ENCODE measurements at places on chromosomes 5 and 9. TPM values are rescaled to one million over a fixed set of nuclear protein-coding genes. Genes with fewer than 3 reads are reported as not detected.

GRCh38 chr5:169442403-169442874 lies 141.1 kb upstream of the SPDL1 start:
- DNase-seq = no peak

DNA sequence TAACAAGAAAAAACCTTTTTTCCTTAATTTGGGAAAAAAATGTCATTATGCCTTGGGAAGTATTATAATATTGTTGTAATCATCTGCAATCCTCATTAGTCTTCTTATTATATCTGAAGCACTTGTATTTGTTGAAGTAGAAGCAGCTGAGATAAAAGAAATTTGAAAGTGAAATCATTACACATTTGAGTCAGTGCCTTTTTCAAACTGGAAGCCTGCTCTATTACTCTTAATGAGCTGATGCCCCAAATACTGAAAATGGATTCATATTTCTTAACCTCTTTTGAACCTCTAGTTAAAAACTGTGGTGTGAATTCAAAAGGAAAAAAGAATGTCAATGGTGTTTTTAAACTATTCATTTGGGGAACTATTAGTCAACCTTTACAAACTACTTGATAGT lies 1027.7 kb downstream of the NR2F1-AS1 start:
- no peak for DNase-seq

DNA sequence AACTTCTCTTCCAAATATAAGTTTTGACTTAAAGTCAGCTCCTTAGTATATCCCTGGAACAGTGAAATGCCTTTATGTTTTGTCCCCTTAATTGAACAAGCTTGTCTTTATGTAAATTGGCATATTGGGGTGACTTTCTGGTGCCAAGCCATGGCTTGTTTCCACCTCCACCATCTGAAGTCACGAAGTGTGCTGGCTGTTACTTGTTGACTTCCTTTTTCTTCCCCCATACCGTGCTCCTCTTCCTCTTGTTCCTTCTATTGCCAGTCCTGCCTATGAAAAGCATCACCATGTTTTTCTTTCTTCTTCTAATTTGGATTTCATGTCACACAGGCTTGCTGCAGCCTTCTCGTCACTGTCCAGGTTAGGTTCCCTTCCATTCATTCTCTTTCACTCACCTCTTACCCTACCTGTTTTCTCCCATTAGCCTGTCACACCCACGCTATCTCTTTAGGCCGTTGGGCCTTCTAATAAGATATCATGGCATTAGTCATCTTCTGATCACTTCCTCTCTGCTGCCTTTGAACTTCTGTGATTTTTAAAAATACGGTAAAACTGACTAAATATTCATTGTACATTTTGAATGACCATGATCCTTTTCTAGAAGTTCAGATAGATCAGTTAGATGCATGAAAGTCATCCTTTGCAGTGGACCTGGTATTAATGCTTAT lies 48.1 kb downstream of the IQGAP2 start:
- no peak for DNase-seq

DNA sequence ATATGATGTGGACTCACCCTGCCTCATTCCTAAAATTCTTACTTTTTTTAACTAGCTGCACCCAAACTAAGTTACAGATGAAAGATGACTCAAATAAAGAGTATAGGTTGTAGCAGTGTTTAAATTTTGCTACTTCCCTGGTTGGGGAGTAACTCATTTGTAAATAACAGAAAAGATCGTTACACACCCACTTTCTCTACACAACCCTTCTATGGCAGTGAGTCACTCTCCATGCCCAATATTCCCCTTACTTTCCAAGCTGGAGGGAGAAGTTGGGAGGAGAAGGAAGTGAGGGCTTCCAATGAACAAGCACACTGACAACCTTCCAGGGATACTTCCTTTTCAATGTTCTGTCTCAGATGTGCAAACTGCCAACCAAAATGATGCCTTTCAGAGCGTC lies 1.9 kb downstream of the RASEF start:
- peak; percentile 46 for DNase-seq

- DNase-seq = no peak
Measured at GRCh38 chr5:3024126-3024525, 272.6 kb upstream of the IRX2 start.

- DNase-seq = no peak
Measured at GRCh38 chr5:84036842-84037241, 316.2 kb upstream of the HAPLN1 start.

DNA sequence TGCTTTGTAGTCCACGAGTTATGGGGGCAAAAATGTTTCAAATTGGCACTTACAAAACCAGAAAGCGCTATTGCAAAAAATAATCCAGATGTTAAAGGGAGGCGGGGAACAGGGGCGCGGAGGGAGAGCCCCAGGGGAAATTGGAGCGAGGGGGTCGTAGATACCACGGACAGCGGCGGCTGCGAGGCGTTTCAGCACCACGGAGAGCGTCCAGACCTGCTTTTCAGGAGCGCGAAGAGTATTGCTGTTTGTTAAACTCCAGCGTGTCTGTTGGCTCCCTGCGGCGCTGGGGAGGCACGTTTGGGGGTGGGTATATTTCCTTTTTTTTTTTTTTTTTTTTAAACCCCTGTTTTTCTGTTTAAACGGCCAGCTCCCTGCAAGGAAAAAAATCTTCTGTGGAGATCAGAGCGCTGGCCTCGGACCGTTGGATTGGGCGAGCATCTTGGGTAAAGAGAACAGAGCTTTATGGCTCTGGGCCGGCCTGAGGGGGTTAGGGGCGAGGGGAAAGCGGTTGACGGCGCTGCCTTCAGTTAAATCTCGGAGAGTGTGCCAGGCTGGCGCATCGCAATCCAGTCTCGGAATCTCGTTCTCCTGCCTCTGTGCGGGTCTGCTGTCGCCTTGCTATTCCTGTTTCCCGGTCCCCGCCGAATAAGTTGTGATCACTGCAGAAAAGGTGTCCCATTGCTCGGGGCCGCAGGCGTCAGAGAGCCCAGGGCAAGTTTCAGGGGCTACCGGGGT lies at the start of gene GLRA1:
Gene GLRA1, minus strand, starts transcription at position 288 of the 738 bp plus-strand sequence. CDS start 302 bp downstream, outside the sequence.
- peak; percentile 42 for DNase-seq

GRCh38 chr5:107428303-107428813 lies 242.4 kb downstream of the EFNA5 start:
- DNase-seq = no peak

- DNase-seq = no peak
Measured at GRCh38 chr5:60803712-60804111, 40.4 kb downstream of the ELOVL7 start.

DNA sequence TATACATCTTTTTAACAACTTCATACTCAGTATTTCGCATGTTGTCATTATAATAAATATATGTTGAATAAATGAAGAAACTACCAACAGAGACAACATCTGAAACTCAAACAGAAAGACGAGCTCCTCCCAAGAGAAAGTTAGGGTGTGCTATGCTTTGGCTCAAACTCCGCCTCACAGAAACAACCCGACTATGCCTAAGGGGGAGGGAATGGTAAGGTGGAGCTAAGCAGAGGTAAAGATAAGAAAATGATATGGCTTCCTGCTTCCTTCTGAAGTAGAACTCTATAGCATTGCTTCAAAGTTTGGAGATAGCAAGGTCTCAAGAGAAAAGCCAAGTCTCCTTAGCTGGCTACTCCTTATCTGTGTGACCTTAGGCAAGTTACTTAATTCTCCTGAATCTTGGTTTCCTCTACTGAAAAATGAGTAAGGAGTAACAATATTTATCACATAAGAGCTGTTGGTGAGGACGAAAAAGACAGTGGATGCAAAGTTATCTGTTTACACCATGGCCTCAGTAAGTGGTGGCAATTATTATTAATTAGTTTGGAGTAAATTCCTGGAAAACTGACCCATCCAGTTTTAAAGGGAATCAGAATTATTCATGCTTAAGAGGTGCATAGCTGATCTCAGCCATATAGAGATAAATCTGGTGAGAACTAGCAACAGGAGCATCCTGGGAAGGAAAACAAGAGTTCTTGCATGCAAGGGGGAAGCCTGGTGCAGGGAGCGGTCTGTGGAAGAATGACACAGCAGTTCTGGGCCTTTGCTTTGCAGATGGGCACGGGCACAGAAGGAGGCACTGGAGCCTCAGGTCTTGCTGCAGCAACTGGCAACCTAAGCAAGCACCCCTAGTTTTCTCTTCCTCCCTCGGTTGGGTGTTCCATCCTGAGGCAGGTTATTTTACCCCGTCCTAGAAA lies 73.3 kb downstream of the GLIS3 start:
- peak; percentile 50 for DNase-seq

- DNase-seq = no peak
Measured at GRCh38 chr9:118558026-118558425, 811.2 kb downstream of the BRINP1 start.

GRCh38 chr9:137352511-137353222 lies 50.6 kb upstream of the NRARP start:
- no peak for DNase-seq

GRCh38 chr5:175541264-175541663 lies 62.9 kb downstream of the SFXN1 start:
- no peak for DNase-seq

- DNase-seq = no peak
Measured at GRCh38 chr9:33177639-33178038, 10.5 kb upstream of the B4GALT1 start.

- DNase-seq = peak; percentile 9
Measured at GRCh38 chr9:28264368-28264767, 691.1 kb upstream of the C9orf72 start.

GRCh38 chr9:20559231-20559890 lies 62.9 kb downstream of the MLLT3 start:
- DNase-seq = no peak

GRCh38 chr5:88391991-88392390 lies 123.3 kb upstream of the TMEM161B start:
- DNase-seq = no peak

GRCh38 chr5:10724781-10725507 lies 36.1 kb downstream of the DAP start:
- peak; percentile 89 for DNase-seq

DNA sequence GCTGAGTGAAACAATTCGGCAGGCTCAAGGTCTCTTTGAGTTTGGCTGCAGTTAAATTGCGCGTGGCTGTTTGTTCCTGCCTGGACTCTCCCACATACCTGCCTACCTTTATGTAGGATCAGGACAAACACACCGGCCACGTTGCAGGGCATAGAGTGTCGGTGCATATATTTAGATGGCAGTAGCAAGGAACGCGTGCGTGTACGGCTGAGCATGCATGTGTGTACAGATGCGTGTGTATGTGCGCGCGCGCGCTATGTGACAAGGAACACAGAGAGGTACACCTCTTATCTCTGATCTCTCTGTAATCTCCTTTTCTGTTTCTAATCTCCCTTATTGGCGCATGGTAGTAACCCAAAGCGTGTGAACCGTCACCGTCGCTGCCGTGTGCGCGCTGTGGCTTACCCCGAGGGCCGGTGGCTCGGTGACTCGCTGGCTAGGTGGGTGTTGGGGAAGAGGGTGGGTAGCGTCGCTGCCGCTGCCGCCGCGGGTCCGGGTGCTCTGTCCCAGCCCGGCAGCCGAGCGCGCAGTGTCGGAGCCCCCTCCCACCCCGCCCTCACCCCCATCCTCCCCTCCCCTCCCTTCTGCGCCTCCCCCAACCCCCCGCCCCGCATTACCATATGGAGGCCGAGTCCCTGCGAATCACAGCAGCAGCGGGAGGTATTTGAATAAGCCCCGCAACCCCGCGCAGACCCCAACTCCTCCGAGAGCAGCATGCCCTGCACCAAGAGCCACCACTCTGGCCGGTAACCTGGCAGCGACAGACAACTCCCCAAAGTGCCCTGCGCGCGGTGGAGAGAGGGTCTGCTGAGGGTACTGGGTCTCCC lies 204.8 kb downstream of the MEF2C start:
- no peak for DNase-seq

DNA sequence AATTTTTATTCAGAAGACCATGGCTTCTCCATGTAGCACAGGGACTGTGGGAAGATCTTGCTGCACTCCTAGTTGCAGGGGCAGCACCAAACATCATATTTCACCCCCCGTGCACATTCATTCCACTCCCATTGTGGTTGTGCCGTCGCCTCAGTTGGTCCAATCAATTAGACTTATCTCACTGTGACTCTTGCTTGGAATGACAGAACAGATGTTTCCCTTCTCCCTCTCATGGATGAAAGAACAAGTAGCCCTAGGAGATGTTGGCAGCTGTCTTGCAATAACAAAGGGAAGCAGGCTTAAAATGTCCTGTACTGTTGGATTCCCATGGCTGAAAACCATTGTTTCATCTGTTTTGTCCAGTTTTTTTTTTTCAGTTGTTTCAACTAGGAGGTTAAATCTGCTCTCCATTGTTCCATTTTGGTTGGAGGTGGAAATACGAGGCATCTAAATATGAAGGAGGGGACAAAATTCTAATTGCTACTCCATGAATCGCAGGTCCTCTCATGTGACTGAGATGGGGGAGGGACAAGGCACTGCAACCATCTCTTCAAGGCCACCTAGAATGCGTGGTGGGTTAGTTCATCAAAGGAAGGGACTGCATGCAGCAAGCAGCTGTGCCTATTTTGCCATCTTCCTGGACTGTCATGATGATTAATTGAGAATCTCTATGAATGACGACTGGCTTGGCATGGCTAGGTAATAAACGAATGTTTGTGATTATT lies 214.4 kb downstream of the NSG2 start:
- peak; percentile 92 for DNase-seq

GRCh38 chr9:101562966-101563365 lies 29.3 kb downstream of the RNF20 start:
- no peak for DNase-seq

DNA sequence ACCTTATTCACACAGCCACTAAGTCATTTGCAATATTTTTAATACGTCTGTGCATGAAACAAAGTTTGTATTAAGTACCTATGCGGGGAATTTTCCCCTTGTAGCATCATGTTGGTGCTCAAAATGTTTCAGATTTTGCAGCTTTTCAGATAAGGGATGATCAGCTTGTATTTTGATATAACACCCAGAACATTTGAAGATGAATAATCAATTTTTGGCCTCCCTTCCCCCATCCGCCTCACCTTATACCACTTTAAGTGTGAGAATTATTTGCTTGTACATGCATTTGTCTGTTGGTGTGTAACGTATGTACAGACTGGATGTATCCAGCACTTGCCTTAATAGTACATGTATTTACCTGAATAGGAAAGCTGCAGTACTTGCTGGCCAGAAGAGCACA lies 1.7 kb downstream of the JAK2 start:
- no peak for DNase-seq

- no peak for DNase-seq
Measured at GRCh38 chr9:130948266-130948665, 9.2 kb upstream of the FIBCD1 start.

Gene CA9
- 82.4 TPM for total RNA-seq

Gene PTGS1
- 10.1 TPM for total RNA-seq

Gene GDA
- 0.20 TPM for total RNA-seq

Gene ADAMTS19
- not detected for total RNA-seq

Gene GNAQ
- 16.2 TPM for total RNA-seq

Gene C7
- not detected for total RNA-seq

Gene HAND1
- total RNA-seq = not detected

Gene SH3PXD2B
- 18.5 TPM for total RNA-seq

Gene SHC3
- total RNA-seq = 1.7 TPM

Gene F12
- total RNA-seq = 0.12 TPM

Gene NKD2
- total RNA-seq = 24.6 TPM

Gene IFNA7
- total RNA-seq = not detected

Gene RUSC2
- 6.4 TPM for total RNA-seq

Gene ZBED3
- total RNA-seq = 0.29 TPM

Gene BSPRY
- not detected for total RNA-seq

Gene SOHLH1
- total RNA-seq = not detected

Gene SLC36A3
- total RNA-seq = not detected

Gene IL9
- total RNA-seq = not detected

Gene CDH18
- 22.2 TPM for total RNA-seq
